ENCODE measurements at places on chromosomes 1 and 21.

- no peak for DNase-seq
Observed at GRCh38 chr1:96674915-96675314, 46.7 kb upstream of the PTBP2 start.

- DNase-seq: no peak
Observed at GRCh38 chr21:33951276-33952178, 35.9 kb upstream of the ATP5PO start.

GRCh38 chr1:217943361-217943760 lies 312.2 kb downstream of the SPATA17 start:
- DNase-seq: no peak

DNA sequence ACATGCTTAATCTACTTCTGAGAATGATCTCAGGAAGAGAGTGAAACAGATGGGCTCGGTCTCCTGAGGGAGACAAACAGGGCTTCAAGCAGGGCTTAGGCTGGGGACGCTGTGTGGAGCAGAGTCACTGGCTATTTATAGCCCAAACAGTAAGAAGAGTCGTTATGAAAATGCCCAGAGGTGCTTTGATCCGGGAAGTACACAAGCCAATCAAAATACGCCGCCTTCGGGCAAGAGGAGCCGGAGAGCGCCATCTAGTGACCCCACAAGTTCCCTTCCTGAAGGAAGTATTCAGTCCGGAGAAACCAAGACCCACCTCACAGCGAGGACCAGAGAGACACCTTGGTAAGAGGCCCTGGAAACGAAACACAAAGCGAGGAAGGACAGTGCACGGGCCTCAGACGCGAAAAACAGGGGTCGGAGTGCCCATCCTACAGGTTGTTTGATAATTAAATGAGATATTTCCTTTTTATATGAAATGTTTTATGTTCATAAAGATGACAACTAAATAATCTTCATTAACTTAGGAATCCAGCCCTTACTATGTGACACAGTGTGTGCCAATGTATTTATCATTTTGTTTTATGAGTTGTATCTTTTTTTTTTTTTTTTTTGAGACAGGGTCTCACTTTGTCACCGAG lies 25.0 kb upstream of the SCCPDH start:
- peak; percentile 88 for DNase-seq

DNA sequence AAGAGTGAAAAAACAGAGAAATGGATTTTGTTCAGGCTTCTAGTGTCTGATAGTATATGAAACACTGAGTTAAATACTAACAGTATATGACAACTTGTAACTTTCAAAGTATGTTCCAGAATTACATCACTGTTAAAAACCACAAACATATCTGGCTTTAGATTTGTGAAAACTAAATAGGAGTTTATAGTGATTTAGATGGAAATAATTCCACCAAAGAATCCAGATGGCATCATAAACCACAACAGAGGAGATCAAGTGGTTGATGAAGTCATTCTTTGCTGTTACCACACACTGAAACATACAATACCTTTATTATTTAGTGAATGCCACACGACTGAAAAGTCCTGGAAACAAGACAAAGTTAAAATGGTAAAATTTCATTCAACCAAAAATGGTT lies 37.2 kb downstream of the ALG14 start:
- DNase-seq: peak; percentile 89

DNA sequence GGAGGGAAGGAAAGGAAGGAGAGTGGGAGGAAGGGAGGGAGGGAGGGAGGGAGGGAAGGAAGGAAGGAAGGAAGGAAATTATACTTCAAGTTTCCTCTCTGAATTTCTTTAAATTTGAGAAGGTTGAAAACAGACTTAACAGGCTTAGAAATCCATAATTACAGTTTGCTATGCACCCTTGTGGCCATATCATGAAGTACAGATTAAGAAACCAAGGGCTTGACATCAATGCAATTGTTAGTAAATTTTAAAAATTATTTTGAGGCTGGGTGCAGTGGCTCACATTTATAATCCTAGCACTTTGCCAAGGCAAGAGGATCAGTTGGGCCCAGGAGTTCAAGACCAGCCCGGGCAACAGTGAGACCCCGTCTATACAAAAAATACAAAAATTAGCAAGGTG lies 14.4 kb downstream of the ANP32E start:
- DNase-seq: peak; percentile 9

- DNase-seq: peak; percentile 81
Observed at GRCh38 chr1:93670141-93670540, 11.5 kb downstream of the BCAR3 start.

Data from renal cortical epithelial cell (primary cell).